AG04449 (cell line): ENCODE measurements at places on chromosomes 16 and 17.

- DNase-seq, result no peak
Measured at GRCh38 chr16:5895976-5896375, 798.4 kb upstream of the EEF2KMT start.

DNA sequence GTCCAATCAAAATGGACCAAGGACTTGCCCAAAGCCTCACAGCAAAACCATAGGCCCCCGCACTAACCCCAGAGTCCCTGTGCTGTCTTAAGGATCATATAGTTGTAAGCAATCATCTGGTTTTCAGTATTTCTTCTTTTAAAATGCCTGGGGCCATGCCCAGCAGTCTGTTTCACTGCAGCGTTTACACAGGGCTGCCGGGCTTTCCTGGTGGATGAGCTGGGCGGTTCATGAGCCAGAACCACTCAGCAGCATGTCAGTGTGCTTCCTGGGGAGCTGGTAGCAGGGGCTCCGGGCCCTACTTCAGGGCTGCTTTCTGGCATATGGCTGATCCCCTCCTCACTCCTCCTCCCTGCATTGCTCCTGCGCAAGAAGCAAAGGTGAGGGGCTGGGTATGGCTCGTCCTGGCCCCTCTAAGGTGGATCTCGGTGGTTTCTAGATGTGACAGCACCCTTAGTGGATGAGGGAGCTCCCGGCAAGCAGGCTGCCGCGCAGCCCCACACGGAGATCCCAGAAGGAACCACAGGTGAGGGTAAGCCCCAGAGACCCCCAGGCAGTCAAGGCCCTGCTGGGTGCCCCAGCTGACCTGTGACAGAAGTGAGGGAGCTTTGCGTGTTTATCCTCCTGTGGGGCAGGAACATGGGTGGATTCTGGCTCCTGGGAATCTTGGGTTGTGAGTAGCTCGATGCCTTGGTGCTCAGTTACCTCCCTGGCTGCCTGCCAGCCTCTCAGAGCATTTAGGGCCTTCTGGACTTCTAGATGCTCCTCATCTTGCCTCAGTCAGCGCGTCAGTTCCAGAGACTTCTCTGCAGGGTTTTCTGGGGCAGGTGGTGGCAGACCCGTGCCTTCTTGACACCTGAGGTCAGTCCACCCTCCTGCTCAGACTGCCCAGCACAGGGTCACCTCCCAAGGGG lies 24.8 kb upstream of the STH start:
- no peak for DNase-seq

- DNase-seq, result no peak
Measured at GRCh38 chr17:21113716-21114115, 13.0 kb upstream of the DHRS7B start.

- DNase-seq, result no peak
Measured at GRCh38 chr17:40348136-40348504, 16.4 kb downstream of the GJD3 start.

GRCh38 chr16:11372829-11373306 lies 27.6 kb downstream of the RMI2 start:
- DNase-seq, result no peak

GRCh38 chr17:14305785-14306496 lies 5.1 kb downstream of the HS3ST3B1 start:
- no peak for DNase-seq

DNA sequence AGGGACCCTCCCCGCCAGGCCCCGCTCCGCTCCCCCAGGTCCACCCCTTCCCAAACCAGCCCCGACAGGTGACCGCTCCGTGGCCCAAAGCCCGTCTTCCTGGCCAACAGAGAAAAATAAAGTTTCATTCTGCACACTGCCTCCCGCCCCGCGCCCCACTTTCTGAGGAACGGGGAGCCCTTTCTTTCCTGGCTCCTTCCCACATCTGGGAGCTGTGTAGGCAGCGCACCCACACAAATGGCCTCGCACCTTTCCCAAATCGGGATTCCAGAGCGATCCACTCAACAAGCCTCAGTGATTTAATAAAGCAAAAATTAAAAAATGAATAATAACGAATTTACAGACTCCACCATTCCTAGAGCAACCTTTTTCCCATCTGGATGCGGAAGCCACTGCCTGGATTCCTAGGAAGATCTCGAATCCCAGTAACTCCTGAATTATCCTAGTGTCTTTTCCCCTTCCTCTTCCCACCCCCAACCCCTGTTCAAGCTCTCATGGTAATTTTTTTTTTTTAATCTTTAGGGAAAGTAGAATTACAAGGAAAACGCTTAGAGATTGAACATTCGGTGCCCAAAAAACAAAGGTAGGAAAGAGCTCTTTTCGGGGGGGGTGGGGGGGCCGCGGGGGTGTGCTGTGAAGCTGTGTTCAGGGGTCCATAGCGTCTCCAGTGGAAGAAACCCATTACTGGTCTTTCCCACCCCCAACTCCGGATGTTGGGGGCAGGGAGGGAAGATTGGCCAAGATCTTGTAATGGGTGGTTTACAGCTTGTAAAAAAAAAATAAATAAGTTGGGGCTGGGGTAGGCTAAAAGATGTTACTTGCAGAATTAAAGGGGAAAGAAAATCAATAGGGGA lies 1.6 kb downstream of the IGF2BP1 start:
- no peak for DNase-seq

DNA sequence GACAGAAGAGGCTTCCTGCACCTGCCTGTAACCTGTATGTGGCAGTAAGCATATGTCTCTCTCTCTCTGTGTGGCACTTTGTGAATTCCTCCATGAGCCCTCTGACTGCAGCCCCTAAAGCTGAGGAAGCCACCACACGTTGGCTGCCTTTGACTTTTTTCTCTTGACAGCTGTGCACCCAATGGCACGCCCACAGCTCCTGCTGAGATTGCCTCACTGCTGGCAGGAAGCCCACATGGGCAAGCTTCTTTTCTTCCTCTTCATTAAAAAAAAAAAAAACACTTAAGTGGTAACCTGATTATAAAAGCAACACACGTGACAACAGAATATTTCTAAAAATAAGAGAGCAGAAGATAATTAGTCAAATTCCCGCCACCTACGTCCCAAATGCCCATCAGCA lies 34.0 kb upstream of the PIRT start:
- DNase-seq, result no peak

- DNase-seq, result no peak
Measured at GRCh38 chr17:11997972-11998233, 628 bp upstream of the ZNF18 start.

- DNase-seq, result no peak
Measured at GRCh38 chr16:84606081-84606875, 11.6 kb downstream of the COTL1 start.

- DNase-seq, result no peak
Measured at GRCh38 chr17:17792037-17792550, 44.7 kb downstream of the SREBF1 start.

GRCh38 chr17:58865301-58865700 lies 109.6 kb downstream of the PPM1E start:
- DNase-seq, result no peak

- no peak for DNase-seq
Measured at GRCh38 chr17:17507465-17508011, 11.3 kb upstream of the RASD1 start.

- no peak for DNase-seq
Measured at GRCh38 chr17:33945646-33946546, 309.2 kb upstream of the CCL2 start.

DNA sequence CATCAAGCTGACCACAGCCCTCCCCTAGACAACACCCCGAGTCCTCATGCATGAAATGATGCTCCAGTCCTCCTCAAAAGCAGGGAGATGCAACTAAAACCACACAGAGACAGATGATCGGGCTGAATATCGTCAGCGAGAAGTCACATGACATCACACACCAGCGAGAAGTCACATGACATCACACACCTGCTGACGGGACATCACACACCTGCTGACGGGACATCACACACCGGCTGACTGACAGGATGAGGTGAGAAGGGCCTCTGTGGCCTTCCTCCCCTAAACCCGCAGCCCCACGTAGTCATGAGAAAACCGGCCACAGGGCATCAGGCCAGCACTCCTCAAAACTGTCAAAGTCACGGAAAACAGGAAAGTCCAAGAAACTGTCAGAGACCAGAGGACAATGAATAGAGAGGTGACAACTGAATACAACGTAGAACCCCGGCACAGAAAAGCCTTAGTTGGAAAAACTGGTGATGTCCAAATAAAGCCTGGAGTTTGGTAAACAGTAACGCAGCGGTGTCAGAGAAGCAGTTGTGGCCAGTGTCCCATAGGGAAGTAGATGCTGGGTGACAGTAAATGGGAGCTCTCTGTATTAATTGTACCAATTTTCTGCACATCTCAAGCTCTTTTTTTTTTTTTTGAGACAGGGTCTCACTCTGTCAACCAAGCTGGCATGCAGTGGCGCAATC lies 14.3 kb downstream of the LITAF start:
- no peak for DNase-seq

DNA sequence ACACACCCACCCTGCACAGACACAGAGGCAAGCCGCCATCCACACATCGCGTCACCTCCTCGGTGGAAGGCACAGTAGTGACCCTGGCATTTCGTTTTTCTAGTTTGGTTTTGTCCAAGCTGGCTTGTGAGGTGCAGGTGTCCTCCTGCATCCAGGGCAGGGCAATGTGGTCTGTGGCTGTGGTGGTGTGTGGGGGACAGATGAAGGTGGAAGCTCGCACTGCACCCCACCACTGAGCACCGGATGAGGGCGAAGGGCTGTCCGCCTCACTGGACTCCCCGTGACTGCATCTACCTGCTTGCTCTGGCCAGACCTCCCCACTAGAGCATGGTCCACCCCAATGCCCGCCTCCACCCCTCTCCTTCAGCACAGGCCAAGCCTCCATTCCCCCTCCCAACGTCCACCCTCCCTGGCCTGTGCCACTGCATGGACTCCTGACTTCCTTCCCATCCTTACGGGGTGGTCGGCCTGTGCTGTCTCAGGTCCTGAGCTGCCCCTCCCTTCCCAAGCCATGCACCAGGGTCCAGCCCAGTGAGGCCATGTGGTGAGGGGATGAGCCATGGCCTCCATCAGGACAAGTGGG lies 78.8 kb upstream of the CBX4 start:
- DNase-seq, result no peak

GRCh38 chr17:70205401-70205800 lies 36.1 kb downstream of the KCNJ2 start:
- DNase-seq, result no peak

GRCh38 chr17:38893113-38893512 lies 23.3 kb downstream of the LASP1 start:
- no peak for DNase-seq

- DNase-seq, result no peak
Measured at GRCh38 chr17:81811705-81812570, 8.0 kb downstream of the GCGR start.

GRCh38 chr17:5784791-5785190 lies 200.5 kb upstream of the NLRP1 start:
- DNase-seq, result no peak
